Neural crest cell (in vitro differentiated cells): ENCODE measurements at places on chromosomes 6 and 20.

DNA sequence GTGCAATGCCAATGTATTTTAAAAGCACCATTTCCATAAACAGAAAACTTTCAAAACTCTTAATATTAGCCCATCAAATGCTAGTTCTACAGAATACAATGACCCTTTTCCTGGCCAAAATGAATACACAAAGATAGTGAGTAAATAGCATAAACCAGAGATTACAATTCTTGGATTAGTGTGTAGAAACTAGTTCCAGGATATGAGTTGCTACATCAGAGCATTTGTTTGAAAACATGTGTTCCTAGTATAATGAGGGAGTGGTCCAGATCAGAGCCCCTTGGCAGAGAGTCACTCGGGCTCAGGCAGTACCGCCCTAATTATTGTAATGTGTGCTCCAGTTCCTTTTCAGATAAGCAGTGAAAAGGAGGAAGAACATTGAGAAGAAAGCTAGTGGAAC lies 63.7 kb upstream of the COL21A1 start:
- DNase-seq, result no peak

DNA sequence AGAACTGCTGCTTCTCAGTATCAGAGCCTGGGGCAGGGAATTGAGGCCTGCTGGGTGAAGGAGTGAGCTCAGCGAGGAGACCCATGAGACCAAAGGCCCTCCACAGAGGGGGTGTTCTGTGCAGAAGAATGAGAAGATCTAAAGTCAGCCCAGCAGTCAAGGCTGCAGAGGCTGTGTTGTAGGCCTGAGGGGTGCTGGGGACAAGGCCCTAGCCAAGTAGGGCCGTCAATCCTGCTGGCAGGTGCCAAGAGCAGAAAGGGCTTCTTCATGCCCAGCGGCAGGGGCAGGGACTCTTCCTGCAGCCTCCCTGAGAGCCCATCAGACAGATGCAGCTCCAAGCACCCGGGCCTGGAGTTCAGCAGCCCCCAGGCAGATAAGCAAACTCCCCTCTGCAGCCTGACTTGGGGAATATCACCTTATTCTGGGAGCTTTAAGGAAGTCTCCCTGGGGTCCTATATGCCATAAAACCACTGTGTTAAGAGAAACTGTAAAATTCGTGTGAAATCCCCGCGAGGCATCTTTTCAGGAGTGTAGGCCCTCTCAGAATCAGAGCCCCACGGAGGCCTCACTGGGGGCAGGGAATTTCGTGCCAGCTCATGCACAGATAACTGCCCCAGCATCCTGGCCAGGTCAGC lies 9.0 kb downstream of the CCDC167 start:
- DNase-seq, result no peak

DNA sequence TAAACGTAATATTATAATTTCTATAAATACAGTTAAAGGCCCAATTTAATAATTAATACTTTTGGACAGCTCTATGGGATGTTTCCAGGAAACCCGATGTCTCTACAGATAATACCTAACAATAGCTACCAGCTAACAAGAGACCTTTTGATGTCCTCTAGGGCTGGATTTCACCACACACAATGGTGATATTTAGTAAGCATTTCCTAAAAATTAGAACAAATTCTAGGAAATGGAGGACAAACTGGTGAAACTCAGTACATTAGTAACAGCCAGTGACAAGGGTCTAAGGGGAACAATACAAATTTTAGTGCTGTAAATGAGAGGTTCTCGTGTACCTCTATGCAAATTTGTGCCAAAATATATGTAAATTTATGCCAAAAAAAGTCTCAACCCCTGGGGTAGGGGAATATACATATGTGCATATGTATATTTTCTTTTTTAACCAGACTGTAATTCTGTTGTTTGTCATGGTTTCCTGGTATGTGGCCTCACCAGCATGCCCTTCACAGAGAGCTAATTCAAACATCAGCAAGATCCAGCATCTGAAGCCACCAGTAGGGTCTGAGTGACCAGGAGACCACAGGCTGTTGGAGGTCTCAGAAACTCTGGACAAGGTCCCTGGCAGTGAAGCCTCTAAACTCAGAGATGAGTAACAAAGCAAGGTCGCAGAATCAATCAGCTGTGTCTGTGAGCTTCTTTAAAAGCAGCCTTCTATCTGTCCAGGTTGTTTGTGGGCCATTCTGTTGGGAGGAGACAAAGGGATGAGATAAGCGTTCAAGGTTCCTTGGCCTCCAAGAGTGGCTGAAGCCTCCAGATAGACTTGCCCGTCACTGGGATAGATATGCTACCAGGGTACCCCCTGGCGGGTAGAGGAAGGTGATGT lies 235.1 kb upstream of the RREB1 start:
- no peak for DNase-seq

- DNase-seq, result no peak
Observed at GRCh38 chr6:44715925-44716324, 328.4 kb downstream of the CDC5L start.

DNA sequence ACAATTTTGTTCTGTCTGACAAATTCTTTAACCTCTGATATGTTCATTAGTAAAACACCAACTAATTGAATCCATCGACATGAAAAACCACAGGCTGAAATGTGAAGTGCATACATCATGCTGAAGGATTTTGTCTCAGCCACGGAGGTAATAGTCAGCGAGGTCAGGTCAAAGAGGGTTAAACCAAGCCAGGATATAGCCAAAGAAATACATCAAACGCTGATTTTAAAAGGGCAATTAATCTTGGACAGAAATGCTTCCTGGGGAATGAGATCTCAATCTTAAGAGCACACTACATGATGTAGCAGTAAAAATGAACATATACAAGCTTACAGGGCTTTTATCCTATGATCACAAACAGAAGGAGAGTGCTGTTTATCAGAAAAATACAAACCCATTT lies 106.7 kb downstream of the PRDM1 start:
- DNase-seq, result no peak

DNA sequence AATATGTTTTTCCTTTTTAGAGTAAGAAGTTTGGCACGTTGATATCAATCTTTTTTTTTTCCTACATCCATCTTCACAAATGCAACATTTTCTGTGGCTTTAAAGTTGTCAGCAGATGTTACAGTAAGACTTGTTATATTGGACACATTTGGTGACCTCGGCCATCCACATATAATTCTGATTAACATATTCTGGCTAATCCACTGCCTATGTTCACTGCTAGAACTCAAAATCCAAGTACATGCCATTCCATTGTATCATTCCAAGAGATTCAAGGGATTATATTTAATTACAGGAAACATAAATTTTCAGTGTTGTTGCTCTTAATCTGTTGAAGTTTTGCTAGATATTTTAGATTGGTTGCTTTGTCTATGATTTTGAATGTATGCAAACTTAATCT lies 367.6 kb downstream of the TENT5A start:
- no peak for DNase-seq

DNA sequence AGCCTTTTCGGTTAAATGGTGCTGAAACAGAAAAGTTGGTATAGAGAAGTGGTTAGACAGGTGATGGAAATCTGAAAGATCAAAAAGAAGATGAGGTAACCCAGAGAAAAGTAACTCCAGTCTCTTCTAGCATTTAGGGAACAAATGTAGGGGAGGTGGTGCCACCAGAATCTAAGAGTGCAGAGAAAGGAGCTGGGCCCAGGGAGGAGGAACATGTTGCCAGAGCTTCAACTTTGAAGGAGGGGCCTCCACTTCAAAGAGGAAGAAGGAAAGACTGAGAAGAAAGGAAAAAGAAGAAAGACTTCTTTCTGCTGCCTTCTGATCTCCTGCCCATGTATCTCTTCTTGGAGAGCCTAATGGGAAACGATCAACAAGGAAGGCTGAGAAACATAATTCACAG lies 23.5 kb upstream of the ATRN start:
- no peak for DNase-seq

DNA sequence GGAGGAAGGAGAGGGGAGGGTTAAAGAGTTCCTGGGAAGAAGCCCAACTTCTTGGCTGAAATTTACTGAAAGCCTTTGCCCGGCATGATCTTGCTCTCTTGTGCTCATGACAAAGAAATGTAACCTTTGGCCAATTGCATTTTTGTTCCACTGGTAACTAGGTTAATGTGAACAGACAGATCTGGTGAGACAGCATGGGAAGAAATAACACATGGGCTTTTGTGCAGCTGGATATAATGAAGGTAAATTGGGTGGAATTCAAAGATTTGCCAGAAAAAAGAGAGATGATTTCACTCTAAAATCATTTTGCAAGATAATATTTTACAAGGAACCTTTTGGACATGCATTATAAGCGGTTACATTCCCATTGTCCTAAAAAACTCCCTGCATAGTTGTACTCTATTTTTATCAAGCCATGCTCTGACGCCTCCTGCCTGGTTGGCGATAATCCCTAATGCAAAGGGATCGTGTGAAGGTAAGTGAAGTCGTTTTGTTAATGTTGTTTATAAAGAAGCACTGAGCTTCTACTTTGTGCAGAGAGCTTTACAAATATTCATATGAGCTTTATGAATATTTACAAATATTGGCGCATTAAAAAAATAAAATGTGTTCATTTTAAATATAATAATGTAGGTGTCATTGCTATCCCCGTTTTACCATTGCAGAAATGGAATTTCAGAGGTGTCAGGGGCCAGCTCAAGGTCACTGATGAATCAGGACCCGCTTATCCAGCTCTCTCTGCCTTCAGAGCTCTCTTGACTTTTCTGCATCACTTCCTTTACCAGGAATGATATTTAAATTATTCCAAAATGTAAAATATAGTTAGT lies 161.3 kb upstream of the AGPAT4 start:
- DNase-seq, result no peak

GRCh38 chr6:119483908-119484307 lies 134.3 kb upstream of the MAN1A1 start:
- DNase-seq, result no peak

DNA sequence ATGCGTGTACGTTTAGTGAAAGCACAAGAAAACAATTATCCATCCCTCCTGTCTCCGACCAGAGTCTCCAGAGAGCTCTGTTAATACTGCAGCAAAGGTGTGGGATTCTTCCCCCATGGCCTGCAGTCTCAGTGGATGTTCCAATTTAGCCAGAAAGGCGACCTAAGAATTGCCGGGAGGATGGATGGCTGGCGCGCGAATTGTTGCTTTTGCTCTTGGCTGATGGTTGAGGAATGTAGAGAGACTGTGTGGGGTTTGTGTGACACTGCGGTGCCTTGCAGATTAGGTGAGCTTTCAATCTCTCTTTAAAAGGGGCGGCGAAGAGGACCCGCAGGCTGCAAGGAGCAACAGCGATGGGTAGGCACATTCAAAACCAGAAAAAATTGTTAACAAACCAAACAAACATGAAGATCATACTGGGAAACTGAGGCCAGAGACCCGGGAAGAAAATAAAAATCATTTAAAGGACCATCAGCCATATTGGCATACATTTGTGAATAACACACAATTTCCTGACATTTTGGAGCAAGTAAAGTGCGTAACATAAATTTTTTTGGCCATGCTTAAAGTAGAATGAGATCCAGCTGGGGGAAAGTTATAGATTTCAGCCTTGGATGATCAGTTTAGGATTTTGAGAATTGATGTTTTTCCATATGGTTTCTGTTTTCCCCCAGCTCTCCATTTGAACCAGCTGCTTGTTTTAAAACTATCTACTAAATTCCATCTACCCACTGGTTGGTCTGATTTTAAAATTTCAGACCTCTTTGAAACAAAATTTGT lies 46.3 kb downstream of the GNAS start:
- DNase-seq, result no peak

GRCh38 chr6:9708600-9708999 lies 706.3 kb downstream of the TFAP2A start:
- DNase-seq, result no peak

DNA sequence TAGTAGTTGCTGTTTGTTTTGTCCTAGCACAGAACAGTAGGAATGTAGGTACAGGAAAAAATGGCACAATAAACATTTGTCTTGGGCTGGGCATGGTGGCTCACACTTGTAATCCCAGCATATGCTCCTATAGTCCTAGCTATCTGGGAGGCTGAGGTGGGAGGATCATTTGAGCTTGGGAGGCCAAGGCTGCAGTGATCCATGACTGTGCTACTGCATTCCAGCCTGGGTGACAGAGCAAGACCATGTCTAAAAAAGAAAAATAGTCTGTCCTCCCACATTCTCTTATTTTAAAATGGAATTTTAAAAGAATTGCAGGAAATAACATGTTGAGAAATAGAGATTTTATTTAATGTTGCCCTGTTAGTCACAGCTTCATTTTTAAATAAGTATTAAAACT lies 87.8 kb downstream of the ANKRD6 start:
- DNase-seq, result no peak

GRCh38 chr6:87663434-87663833 lies 38.6 kb downstream of the AKIRIN2 start:
- no peak for DNase-seq

DNA sequence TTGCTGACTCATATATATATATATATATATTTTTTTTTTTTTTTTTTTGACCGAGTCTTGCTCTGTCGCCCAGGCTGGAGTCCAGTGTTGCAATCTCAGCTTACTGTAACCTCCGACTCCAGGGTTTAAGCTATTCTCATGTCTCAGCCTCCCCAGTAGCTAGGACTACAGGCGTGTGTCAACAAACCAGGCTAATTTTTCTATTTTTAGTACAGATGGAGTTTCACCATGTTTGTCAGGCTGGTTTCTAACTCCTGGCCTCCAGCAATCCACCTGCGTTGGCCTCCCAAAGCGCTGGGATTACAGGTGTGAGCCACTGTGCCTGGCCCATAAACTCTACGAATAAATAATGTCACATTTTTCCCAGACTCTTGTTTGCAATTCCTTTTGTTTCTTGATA lies 4.8 kb downstream of the LRP11 start:
- no peak for DNase-seq

- no peak for DNase-seq
Observed at GRCh38 chr6:3208098-3208774, 19.2 kb downstream of the TUBB2B start.

- no peak for DNase-seq
Observed at GRCh38 chr6:30267423-30267822, 54.2 kb upstream of the TRIM26 start.
